ENCODE measurements at places on chromosomes 11 and 22.

- no peak for DNase-seq
Measured at GRCh38 chr11:119828819-119829218, 99.8 kb upstream of the NECTIN1 start.

DNA sequence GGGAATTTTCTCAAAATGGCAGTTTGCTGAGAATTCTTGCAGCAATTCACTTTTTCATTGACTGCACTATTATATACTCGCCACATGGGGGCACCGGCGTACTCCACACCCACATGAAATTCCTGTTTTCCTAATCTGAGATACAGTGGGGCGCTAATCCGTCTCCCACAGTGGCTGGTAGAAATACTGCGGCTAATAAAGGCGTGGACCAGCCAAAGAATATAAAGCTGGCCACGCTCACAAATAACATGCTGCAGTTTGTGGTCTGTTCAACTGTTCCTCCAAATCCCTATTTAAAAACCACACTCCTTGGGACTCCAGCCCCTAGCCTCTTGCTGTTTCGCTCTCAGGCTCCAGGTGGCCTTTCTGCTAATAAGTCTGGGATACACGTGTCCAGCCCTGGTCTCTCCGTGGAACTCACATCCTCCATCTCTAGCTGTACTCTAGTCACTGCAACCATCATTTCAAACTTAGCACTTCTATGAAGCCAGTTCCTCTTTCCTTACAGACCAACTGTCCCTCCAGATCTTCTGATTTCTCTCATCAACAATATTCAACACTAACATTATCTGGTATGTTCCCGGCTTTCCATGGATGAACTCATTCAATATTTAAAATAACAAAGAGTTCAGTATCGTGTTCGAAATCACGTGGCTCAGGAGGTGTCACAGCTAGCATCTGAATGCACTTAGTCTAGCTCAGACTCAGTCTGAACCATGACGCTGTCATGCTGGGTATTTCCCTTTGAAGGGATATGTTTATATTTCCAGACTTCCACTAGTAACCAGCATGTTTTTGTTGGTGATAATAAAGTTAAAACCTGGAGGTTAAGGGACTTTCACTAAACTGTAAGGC is 22.0 kb downstream of the TBRG1 start:
- DNase-seq = peak; percentile 60

DNA sequence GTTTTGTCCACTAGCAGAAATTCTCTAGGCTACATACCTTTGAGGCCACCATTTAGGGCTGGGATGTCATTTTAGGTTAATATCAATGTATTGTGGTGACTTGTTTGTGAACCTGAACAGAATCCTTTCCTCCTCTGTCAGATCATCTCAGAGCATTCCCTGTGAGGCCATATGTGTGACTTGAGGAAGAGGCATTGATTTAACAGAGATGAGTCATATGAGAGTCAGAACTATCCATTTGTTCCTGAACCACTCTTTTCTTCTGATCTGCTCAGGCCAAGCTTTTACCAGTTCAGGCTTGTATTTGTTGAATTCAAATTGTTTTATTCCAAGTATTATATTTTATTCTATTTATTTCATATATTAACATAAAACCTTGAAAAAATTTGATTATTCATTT is 6.9 kb upstream of the OR4C6 start:
- DNase-seq = no peak

GRCh38 chr11:125903711-125904659 is at the start of gene DDX25:
Gene DDX25 (plus strand): TSS chr11:125904508. CDS start chr11:125904518, 10 bp downstream.
- DNase-seq = no peak

GRCh38 chr11:111059726-111060125 is 185.8 kb upstream of the POU2AF2 start:
- no peak for DNase-seq

DNA sequence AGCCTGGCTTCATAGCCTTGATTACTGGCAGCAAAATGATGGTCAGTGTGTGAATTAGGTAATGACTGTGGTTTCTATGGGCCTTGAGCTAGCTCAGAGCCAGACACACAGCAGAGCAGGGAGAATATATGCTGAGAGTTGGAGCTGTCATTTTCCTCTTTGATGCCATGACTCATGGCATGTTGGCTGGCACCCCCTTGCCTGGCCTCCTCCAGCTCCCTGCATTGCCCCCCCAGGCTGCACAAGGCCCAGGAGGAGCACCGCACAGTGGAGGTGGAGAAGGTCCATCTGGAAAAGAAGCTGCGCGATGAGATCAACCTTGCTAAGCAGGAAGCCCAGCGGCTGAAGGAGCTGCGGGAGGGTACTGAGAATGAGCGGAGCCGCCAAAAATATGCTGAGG is 20.3 kb upstream of the RRM1 start:
- DNase-seq = no peak

Data from muscle of arm (tissue), 14 donors.